ENCODE measurements at places on chromosomes 5 and 9. TPM values are rescaled to one million over a fixed set of nuclear protein-coding genes. Genes with fewer than 3 reads are reported as not detected.

ADAMTSL1 gene
- 45.4 TPM for total RNA-seq

PCDHGA1 gene
- 0.20 TPM for total RNA-seq

FRMD3 gene
- total RNA-seq, result 18.2 TPM

PCDHB7 gene
- total RNA-seq, result 0.05 TPM

FIBCD1 gene
- not detected for total RNA-seq

SLIT3 gene
- under 0.01 TPM for total RNA-seq

UNC5A gene
- total RNA-seq, result 1.1 TPM

MARVELD2 gene
- 2.3 TPM for total RNA-seq

STK10 gene
- total RNA-seq, result 43.8 TPM

NR4A3 gene
- total RNA-seq, result 0.20 TPM

PCA3 gene
- 0.13 TPM for total RNA-seq

GABRA1 gene
- total RNA-seq, result not detected

AK1 gene
- 101 TPM for total RNA-seq

CDKN2B gene
- 21.0 TPM for total RNA-seq

SPINK6 gene
- total RNA-seq, result not detected

LHX6 gene
- total RNA-seq, result 16.9 TPM

FUT7 gene
- not detected for total RNA-seq

MRPS30 gene
- 63.0 TPM for total RNA-seq

ADRA1B gene
- 1.3 TPM for total RNA-seq

HRCT1 gene
- total RNA-seq, result 2.0 TPM

YTHDC2 gene
- total RNA-seq, result 15.5 TPM

ZNF454 gene
- total RNA-seq, result 0.74 TPM

CDKN2AIPNL gene
- total RNA-seq, result 47.3 TPM

PDLIM4 gene
- 40.4 TPM for total RNA-seq

PCDHGA9 gene
- 1.2 TPM for total RNA-seq

ADAMTS2 gene
- 0.30 TPM for total RNA-seq

NAIF1 gene
- total RNA-seq, result 9.0 TPM

ACTBL2 gene
- not detected for total RNA-seq

LPCAT1 gene
- total RNA-seq, result 55.0 TPM

RNF208 gene
- not detected for total RNA-seq

GLRA1 gene
- not detected for total RNA-seq

PRLR gene
- total RNA-seq, result not detected

IL9 gene
- total RNA-seq, result not detected

MSMP gene
- total RNA-seq, result 1.0 TPM

NUTM2G gene
- not detected for total RNA-seq

ACSL6 gene
- not detected for total RNA-seq

FAM200C gene
- total RNA-seq, result 2.3 TPM

TLR4 gene
- 147 TPM for total RNA-seq

NEURL1B gene
- total RNA-seq, result 5.3 TPM

GLDC gene
- 2.1 TPM for total RNA-seq

DHFR gene
- 53.2 TPM for total RNA-seq

PLK2 gene
- total RNA-seq, result 247 TPM

STPG3 gene
- not detected for total RNA-seq

NUDT12 gene
- 4.0 TPM for total RNA-seq
